Mammary epithelial cell (primary cell): ENCODE measurements at places on chromosomes 7 and 10.

GRCh38 chr10:48671914-48672595 lies 12.6 kb upstream of the WDFY4 start:
- DNase-seq: no peak

DNA sequence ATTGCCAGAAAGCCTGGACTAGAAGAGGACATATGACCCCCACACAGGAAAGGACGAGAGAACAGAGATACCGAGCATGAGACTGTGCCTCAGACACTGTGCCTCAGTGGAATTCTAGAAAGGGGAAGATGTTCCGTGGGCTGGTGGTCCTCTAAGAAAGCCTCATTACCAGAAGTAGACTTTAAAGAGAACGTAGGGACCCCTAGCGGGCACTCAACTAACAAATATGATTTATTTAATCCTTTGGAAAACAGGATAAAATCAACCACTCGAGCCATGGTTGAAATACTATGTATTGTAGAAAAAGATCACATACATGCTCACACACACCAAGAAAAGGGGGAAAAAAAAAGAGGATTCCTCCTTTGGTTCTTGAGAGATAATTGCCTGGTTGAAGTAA lies 701.2 kb upstream of the SORCS1 start:
- no peak for DNase-seq

GRCh38 chr7:34187798-34188307 lies 282.5 kb downstream of the BMPER start:
- peak; percentile 30 for DNase-seq

DNA sequence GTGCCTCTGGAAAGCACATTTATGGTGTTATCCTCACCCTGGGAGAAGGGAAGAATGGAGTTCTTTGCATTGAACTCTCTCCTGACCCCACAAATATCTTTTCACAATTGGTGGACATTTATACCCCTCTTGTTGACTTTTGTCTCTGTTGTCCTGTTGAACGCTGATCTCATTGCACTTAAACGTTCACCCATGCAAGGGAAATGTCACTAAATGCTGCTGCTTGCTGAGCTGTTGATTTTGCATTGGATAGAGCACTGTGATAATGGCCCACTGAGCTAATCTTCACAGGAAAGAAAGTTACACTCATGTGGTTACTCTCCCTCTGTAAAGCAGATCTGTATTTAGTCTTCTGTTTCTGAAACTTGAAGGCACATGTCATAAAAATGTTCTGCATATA lies 133.4 kb downstream of the FZD1 start:
- DNase-seq: no peak

DNA sequence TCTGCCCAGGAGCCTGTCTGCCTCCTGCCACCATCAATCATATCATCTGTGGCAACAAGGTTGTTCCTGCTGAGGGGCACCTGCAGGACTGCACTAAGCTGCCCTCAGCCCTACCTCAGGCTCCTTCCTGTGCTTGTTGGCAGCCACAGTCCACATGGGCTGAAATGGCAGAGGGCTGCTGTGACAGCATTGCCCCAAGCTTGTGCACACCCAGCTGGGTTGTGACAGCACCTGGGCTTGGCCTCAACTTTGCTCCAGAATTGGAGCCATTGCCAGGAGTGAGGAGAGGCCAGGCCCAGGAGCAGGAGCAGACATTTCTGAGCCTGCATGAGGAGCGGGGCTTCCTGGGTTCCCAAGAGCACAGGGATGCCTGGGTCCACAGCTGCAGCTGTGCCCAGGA lies 340.9 kb upstream of the CHRM2 start:
- DNase-seq: no peak

DNA sequence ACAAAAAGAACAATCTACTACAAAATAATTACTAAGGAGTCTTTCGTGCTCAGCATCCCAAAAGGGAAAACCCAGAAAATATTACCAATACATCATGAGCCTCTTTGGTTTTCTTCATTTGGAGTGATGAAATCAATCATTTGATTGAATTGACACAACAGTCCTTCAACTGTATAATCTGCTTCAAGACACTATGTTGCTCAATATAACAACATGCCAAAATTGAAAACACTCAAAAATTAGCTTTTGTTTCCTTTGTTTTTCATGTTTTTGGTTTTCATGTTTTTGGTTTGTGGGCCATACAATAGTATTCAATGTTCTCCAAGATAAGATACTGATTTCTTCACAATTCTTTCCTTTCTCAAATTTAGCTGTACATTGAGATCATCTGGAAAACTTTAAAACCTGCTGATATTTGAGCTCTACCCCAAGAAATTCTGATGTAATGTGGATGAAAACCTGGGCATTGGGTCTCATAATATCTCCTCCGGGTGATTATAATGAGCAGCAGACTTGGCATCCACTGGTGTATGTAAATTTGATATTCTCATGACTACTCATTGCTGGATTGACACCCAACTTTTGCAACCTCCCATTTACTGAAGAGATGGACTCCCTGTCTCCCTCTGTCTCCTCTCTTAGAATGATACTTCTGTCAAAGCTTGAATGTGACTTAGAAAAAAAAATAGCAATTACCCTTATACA lies 4.6 kb downstream of the SOSTDC1 start:
- DNase-seq: no peak

DNA sequence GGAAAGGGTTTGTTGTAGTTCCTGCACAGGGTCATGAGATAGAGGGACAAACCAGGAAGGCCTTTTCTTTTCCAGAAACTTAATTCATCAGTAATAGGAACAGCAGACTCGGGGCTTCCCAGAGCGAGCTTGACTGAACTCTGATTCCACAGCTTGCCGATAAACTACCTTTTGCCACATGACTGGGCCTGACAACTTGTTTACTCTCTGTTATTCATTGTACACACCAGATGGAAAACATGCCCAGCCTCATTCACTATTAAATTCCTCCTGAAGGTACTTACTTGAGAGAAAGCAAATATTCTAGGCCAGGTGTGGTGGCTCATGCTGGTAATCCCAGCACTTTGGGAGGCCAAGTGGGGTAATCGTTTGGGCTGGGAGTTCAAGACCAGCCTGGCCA lies 77.1 kb upstream of the FGFR2 start:
- no peak for DNase-seq

DNA sequence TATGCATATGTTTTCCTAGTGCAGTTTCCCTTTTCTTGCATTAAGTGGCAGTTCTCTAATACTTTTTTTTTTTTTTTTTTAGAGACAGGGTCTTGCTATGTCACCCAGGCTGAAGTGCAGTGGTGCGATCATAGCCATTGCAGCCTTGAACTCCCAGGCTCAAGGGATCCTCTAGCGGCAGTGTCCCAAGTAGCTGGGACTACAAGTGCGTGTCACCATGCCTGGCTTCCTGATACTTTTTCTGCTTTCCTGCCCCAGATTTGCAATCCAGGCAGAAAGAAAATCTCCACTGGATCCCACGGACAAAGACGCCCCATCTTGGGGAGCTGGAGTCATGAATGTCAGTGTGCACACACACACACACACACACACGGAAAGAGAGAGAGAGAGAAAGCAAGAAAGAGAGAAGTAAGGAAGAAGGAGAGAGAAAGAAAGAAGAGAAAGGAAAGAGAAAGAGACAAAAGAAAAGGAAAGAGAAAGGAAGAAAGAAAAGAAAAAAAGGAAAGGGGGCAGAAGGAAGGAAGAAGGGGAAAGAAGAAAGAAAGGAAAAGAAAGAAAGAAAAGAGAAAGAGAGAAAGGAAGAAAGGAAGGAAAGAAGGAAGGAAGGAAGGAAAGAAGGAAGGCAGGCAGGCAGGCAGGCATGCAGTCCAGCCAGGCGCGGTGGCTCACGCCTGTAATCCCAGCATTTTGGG lies 37.5 kb upstream of the OCM2 start:
- DNase-seq: no peak

- DNase-seq: peak; percentile 43
Measured at GRCh38 chr7:2520131-2520760, 672 bp downstream of the LFNG start.

DNA sequence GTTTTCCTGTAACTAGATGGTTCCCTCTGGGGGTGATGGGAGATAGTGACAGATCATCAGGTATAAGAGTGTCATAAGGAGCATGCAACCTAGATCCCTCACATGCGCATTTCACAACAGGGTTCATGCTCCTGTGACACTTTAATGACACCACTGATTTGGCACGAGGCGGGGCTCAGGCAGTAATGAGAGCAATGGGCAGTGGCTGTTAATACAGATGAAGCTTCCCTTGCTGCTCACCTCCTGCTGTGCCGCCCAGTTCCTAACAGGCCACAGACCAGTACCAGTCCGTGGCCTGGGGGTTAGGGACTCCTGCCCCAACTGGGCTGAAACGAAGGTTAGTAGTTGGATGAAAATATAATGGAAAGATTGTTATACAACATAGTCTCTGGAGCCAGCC lies 201.6 kb upstream of the LRRN3 start:
- DNase-seq: no peak

DNA sequence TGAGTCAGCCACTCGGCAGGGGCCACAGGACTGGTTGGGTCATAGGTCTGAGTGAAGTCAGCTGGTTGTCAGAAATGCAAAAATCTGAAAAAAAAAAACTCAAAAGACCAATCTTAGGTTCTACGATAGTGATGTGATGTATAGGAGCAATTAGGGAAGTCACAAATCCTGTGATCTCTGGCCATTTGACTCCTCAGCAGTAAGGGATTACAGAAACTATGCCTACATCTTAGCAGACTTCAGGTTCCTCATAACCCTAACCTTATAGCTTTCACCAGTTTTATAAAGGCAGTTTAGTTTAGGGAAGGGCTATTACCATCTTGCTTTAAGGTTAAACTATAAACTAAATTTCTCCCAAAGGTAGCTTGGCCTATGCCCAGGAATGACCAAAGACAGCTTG lies 163.1 kb upstream of the HGF start:
- DNase-seq: no peak

GRCh38 chr7:135333200-135333599 lies 99.6 kb downstream of the STRA8 start:
- DNase-seq: peak; percentile 97

DNA sequence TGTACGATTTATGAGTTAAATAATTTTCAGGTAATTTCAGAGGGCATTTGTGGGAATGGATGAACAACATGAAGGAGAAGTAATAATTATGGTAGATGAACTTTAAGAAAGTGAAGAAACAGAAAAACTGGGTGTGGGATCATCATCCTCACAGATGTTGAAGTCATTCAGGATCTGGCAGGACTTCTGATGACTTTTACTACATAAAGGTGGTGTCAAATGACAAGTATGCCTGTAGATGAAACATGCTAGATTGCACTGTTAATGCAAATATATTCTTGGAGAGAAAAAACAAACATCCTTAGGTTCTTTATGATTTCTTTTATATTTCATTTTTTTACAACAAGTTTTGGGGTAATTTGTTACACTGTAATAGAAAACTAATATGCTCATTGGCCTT lies 230.2 kb downstream of the PCLO start:
- no peak for DNase-seq

DNA sequence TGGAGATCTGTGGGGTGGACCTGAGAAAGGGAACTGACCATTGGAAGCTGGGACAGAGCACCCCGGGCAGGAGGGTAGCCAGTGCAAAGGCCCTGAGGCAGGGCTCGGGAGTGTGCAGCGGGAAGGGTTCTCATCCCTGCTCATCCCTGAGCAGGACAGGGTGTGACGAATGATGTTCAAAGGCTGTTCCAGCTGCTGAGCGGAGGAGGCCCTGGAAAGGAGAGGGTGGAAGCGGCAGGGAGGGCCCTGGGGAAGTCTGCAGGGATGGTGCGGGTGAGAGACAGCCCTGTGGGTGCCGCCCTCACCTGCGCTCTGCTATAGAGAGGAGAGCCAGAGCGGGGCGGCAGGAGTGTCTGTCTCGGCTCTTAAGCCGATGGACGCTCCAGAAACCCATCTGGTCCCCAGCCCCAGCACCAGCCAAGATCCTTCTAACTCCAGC lies 43.7 kb downstream of the PRKAG2 start:
- no peak for DNase-seq

DNA sequence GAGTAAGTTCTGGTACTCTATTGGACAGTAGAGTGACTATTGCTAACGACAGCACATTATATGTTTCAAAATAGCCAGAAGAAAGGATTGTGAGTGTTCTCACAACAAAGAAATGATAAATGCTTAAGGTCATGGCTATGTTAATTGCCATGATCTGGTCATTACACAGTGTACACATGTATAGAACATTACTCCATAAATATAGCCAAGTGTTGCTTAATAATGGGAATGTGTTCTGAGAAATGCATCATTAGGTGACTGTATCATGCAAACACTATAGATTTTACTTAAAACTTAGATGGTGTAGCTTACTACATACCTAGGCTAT lies 19.6 kb downstream of the EPC1 start:
- no peak for DNase-seq

DNA sequence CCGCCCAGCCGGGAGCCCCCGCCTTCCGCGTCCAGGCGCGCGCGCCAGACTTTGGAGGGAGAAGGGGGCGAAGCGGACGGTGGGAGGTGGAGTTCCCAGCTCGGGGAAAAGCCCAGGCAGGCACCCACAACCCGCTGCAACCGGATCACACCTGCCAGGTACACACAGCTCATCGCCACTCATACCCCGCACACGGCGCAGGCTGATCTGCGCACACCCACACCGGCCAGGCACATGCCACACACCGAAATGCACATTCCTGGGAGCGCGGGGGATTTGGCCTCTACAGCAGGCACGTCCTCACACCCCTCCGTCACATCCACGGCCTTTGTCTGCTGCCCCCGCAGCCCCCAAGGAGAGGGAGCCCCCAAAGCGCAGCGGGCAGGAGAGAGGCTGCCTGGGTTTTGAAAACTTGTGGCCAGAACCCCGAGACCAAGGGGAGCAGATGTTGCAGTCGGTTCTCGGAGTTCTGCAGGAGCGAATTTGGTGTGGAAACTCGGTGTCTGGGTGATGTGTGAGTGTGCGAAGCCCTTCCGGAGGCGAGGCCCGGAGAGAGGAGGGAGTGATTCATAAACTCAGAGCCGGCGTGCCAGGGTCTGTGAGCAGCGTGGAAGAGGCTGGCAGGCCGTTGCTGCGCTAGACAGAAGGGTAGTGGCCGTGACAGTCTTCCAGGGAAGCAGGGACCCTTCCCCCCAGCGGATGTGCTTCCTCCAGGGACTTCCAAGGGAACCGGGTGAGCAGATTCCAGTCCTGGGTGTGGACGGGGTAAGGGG lies 734 bp downstream of the CHST3 start:
- DNase-seq: peak; percentile 82

DNA sequence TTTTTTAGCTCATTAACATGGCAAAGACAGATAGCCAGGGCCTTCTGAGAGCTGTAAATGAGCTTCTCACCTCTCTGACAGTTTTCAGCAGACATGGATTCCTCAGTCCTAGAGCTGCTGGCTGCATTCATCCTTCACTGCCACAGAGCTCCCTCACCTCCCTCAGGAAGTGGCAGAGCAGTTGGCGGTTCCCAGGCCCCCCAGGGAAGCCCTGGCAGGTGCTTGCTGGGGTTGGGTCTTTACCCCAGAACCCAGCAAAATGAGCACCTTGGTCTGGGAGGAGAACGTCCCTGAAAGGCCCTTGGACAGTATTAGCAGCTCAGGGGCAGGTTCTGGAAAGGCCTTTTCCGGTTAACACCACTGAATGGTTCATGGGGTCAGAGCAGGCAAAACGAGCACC lies 288.0 kb downstream of the PTPRN2 start:
- no peak for DNase-seq
